ENCODE measurements at places on chromosomes 6 and 20.

DNA sequence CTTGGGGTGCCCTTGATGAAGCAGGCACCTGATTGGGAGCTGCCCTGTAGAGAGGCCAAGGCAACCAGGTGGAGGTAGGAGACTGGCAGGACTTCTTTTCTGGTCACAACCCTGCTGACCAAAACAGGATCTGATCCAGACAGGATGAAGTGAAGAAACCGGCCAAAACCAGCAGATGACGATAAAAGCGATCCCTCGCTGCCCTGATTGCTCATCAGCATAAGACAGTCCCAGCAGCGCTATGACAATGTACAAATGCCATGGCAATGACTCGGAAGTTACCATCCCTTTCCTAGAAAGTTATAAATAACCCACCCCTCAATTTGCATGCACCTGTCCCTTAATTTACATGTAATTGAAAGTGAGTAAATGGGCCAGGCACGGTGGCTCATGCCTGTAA, 88.4 kb upstream of the PDE10A start:
- no peak for DNase-seq

GRCh38 chr6:147954938-147955337, 387.7 kb upstream of the SASH1 start:
- DNase-seq, result no peak

DNA sequence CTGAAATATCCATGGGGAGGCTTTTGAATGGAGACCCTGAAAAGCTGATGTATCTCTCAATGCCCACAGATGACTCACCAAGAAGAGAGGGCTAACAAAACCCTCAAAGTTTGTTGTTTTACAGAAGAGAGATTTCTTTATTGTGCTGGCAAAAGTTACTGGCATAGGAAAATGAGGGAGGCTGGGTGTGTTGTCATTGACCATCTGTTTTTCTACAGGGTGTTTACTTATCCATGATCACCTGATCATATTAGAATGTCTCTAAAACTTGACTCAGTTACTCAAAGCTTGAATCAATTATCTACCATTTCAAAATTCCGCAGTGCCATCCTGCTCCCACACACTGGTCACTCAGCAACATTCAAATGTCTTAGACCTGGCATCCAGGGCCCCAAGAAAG, 9.8 kb downstream of the NCOA6 start:
- DNase-seq, result no peak

- peak; percentile 43 for DNase-seq
Observed at GRCh38 chr6:89145956-89146717, at the start of gene PM20D2. PM20D2 (plus strand) TSS chr6:89146055; CDS start chr6:89146145, 90 bp downstream.

- DNase-seq, result no peak
Observed at GRCh38 chr20:55269913-55270312, 735.4 kb downstream of the CBLN4 start.

GRCh38 chr6:140058863-140059262, 684.4 kb upstream of the CITED2 start:
- no peak for DNase-seq

DNA sequence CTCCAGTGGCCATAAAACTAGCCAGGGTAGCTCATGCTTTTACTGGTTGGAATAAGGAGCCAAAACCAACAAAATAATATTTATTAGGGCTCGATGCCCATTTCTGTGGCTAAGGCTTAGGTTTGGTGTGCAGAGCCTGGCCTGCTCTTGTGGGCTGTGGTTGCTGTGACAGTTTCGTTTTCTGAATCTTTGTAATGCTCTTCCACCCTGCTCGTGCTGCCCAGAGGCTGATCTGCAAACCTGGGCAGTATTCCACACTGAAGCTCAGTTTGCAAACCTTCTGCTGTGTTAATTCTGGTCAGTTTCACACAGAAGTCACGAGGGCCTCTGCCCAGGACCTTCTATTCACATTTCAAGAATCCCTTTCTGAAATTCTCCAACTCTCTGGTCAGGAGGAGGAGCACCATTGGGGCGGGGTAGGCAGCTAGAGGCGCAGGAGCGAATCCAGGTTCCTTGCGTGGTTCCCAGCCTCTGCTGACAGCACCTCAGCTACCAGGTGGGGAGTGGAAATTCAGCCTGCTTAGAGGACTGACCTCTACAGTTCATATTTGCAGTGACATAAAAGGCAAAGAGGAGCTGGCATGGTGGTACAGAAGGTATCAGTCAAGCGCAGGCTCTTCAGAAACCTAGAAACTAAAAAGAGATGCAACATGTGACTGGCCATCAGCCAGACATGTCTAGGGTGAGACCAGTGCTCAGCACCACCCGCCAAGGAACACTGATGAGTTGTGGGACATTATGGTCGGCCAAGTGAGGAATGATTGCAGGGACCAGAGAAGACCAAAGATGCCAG, 14.3 kb upstream of the C20orf144 start:
- DNase-seq, result no peak

DNA sequence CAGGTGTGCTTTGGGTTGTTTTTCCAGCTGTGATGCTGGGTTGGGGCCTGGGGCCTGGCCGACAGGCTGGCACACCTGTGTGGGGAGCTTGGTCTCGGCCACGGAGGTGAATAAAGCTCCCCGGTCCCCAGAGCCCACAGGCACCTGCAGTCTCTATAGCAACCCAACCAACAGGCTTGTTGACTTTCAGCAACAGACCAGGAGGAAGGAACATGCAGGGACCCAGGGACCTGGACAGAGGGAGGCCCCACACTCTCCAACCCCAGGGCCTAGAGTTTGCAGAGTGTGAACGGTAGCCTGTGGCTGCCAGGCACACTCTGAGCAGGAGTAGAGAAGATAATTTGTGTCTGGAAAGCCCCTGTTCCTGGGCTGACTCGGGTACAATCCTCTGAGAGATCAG, 14.6 kb upstream of the SYNJ2 start:
- DNase-seq, result no peak

DNA sequence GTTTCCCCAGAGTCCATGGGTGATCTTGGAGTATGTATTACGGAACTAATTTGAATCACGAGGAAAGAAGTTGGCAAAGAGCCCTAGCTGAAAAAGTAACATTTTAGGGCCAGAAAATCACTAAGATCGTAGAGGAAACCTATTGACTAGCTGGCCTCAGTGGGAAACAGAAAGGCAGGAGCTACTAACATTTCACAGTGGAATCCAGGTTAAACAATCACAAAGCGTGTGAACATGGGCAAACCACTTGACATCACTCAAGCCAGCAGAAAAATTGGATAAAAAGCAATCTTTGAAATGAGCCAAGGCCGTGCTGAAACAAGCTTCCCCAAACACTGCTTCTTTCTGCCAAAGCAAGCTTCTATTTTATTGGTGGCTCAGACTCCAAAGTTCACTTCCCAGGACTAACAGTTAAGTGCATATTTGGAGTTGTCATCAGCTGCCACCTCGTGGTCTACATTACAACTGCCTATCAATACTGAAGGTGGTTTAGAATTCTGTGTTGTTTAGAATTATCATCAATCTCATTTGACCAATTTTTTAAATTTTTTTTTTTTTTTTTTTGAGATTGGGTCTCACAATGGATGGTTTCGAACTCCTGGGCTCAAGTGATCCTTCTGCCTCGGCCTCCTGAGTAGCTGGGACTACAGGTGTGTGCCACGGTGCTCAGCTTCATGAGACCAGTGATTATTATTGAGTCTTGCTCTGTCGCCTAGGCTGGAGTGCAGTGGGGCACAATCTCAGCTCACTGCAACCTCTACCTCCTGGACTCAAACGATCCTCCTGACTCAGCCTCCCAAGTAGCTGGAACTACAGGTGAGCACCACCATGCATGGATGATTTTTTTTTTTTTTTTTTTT, 10.6 kb downstream of the RPS10 start:
- DNase-seq, result no peak

GRCh38 chr6:131175564-131175963, 40.3 kb downstream of the AKAP7 start:
- DNase-seq, result no peak

DNA sequence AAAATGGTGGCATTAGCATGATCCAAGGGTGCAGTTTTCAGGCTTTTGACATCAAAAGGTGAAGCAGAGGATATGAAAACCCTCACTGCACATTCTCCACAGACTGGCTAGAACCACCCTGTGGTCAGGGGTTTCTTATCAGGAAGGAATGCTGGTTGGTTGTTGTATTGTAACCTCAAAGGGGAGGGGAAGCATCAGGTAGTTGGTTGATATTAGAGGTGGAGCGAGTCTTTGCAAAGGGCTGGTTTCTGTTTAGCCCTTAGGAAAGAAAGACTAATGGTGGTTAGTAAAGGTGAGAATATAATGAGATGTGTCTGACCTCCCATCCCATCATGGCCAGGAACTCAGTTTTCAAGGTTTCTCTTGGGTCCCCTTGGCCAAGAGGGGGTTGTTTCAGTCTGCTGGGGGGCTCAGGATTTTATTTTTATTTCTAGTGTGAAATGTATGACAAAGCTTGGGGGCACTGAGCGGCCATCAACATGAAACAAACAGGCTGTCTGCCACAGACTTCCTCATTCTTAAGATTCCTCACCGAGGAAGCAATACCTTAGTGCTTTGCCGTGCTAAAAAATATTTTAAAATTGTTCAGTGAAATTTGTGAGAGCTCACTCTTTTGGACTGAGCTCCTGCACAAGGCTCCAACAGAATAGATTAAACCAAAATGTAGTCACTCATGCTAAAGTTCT, 47.5 kb upstream of the PROKR2 start:
- DNase-seq, result no peak

DNA sequence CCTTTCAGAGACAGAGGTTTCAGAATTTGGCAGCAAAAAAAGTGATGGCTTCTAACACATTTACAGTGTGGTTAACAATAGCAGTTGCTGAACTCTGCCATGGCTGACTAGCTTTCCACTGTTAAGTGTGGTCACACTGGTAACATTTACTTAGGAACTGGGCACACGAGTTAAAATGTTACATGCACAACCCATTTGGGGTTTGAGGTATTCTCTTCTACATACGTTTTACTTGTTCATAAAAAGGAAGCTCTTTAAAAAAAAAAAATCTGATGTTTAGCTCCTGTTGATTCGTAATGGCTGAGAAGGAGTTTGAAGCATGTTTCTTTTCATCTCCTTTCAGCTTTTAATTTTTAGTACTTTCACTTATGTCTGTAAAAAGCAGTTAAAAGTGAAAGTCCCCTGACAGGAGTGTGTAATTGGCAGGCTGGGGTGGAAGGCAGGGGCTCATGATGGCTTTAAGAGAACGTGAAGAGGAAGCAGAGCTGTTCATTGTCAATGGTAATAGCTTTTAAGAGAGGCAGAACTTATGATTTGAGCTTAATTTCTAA, 245.9 kb downstream of the FARS2 start:
- DNase-seq, result no peak

DNA sequence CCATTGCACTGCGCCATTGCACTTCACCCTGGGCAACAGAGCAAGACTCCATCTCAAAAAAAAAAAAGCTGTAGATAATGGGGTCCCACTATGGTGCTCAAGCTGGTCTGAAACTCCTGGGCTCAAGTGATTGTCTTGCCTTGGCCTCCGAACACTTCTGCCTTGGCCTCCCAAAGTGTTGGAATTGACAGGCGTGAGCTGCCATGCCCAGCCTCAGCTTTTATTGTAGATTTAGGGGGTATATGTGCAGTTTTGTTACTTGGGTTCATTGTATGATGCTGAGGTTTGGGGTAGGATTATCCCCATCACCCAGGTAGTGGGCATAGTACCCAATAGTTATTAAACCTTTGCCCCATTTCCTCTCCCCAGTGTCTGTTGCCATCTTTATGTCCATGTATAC, 11.4 kb downstream of the HSPA1B start:
- DNase-seq, result no peak

DNA sequence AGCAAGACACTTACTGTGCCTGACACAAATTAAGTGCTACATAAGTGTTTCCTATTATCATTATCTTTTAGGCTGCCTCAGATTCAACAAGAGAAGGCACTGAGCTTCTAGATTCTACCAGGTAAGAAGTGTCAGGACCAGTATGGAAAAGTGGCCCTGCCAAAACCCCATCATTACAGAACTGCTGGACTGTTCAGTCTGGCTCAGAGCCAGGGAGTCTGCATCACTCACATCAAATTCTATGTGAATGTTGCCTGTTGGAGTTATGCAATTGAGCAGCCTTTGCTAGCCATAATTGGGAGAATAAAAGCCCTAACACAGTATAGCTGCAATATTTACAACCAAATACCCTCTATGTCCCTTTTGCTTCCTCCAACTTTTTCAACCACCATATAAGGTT, 70.9 kb downstream of the ATG5 start:
- DNase-seq, result no peak

Data from activated gamma-delta T cell (primary cell).